ENCODE measurements at places on chromosomes 5 and 9. TPM values are rescaled to one million over a fixed set of nuclear protein-coding genes. Genes with fewer than 3 reads are reported as not detected.
A peak's percentile ranks its signal among the peaks of the same experiment; 100 is the strongest.

DNA sequence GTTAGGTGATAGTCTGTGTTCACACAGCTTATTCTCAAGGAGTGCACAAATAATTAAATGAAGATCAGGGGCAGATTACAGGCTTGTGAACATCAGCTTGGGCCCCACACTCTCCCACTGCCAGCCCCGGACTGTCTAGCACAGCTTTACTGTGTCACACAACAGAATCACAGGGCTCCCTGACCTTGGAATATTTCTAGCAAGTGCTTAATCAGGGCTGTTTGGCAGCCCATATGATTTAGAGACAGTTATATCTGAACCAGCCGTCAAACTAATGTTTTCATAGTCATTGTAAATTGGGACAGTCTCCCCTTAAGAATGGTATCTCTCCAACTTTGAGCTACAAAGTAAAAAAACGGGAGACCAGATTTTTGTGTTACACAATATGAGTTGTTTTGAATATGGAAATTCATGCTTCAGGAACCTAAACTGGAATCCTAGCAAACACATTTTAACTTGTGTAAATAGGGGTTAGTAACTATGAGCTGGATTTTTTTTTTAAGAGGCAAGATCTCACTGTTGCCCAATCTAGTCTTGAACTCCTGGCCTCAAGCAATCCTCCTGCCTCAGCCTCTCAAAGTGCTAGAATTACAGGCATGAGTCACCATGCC is 517.6 kb downstream of the BNC2 start:
- no peak for DNase-seq

- no peak for DNase-seq
These were observed 884.7 kb upstream of the ARRDC3 start for GRCh38 chr5:92267830-92268229.

TPRN gene
- total RNA-seq = 29.3 TPM

GRCh38 chr9:4614627-4615026 is 47.5 kb upstream of the PLPP6 start:
- no peak for DNase-seq

ADCY2 gene
- 74.9 TPM for total RNA-seq

WHRN gene
- 8.9 TPM for total RNA-seq

CAPSL gene
- total RNA-seq = not detected

DPM2 gene
- 29.0 TPM for total RNA-seq

- no peak for DNase-seq
These were observed 28.8 kb downstream of the PPP2R2B start for GRCh38 chr5:146849694-146850303.

PCDHB11 gene
- total RNA-seq = 1.3 TPM

DNA sequence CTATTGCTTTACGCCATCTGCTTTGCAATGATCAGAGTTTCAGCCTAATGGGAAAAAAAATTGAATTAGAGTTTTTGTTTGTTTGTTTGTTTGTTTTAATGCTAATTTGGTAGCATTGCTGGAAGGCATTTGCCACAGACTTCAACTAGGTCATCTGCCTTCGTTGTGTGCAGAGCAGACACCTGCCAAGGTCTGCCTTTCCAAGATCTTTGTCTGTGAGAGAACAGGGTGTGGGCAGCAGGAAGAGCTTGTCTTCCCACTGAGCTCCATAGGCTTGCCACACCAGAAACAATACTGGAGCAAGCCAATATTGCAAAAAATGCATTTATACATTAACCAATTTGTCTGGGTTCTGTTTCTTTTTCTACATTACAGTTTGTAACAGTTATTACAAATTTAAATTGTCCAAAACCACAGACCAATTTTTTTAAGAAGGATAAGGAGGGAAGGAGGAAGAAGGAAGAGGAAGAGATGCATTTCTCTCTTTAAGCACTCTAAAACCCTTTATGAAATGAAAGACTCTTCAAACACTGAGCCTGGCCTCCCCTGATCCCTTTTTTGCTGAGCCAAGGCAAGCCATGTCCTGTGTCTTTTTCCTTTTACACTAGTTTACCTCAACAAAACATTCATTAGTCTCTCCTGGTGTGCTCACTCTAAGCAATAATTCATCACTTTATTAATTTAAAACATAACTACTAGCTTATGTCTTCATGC is 210.5 kb downstream of the SNX18 start:
- no peak for DNase-seq

PCDHGA4 gene
- total RNA-seq = 7.2 TPM

GRCh38 chr5:150376799-150377771 is 19.6 kb downstream of the TCOF1 start:
- DNase-seq = no peak

- no peak for DNase-seq
These were observed 65.8 kb downstream of the MCCC2 start for GRCh38 chr5:71652803-71653543.

DNA sequence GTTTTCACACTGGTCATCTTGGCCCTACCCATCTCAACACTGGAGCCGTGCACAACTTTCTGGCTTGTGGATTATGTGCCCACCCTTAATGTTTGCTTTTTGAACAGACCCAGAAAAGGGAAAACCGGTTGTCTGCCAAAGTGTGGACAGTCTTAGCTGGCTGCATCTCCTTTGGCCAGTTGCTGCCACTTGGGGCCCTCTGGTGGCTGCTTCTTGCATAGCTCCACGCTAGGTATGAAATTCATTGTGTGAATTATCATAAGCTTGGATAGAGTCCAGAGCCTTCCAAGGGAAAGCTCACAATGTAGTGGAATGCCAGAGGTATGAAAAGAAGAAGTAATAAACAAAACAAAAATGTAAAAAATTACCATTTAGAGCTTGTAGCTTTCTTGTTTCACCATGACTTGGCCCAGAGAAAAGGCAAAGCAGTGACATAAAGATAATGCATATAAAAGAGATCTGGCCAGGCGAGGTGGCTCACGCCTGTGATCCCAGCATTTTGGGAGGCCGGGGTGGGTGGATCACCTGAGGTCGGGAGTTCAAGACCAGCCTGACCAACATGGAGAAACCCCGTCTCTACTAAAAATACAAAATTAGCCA is 12.5 kb upstream of the SLC36A3 start:
- peak; percentile 81 for DNase-seq

SLC34A3 gene
- total RNA-seq = not detected

DNA sequence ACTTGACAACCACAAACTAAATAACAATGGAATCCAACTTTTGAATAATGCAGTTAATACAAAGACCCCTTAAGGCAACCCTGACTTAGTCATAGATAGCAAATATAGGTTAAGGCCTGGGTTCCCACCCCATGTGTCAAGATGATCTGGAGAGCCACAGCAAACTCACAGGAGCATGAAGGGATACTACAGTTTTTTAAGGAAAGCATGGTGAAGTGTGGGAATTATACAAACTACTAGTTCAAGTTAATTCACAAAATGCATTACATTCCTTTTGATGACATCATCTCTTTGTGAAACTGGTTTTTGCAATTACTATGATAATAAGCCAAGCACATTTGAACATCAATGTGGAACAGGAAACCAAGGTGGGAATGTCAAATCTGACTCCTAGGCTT is 50.6 kb downstream of the LHFPL2 start:
- DNase-seq = no peak

DNA sequence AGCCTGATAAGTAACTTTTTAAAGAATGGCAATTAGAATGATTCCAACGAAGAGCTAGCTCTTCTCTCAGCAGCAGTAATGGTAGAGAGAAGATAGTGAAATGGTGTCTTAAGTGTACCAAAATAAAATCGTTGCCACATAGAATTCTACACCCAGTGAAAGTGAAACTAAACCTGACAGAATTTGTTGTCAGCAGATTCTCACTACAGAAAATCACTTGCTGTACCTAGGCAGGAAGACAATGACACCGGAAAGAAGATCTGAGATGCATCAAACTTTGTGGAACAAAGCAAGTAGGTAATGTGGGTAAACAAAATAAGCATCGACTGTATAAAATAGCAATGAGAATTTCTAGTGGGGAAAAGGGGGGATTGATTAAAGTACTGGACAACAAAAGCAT is 20.7 kb upstream of the EBF1 start:
- DNase-seq = no peak

TMEM215 gene
- total RNA-seq = 1.2 TPM

DNA sequence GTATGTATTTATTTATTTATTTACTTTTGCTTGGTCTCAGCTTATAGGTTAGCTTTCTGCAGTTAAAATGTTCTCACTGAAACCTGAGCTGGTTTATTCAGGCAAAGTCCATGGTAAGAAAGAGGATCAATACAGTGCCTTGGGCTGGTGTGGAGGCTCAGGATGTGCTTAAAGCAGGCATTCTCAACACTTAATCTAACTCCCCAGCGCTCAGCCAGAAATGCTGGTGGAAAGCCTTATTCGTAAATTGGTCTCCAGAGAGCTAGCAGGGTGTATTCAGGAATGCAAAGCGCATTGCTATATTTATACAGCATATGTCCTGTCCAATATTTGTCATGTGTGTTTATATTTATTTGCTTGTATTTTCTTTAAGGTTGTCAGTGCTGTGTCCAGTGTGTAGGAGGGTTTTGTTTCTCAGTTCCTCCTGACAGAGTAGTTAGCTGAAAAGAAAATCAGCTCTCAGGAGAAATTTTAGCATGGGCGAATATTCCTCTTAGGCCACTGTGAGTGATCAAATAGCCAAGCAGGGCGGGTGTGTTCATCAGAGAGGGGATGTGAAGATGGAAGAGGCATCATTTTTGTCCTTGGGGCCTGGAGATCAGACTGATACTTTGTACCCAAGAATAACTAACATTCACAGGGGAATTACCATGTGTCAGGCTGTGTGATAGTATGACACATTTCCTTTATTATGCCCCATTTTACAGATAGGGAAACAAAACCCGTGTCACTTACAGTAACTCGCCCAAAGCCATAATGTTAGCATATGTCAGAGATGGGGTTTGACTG is 65.8 kb downstream of the DOCK2 start:
- no peak for DNase-seq

DNA sequence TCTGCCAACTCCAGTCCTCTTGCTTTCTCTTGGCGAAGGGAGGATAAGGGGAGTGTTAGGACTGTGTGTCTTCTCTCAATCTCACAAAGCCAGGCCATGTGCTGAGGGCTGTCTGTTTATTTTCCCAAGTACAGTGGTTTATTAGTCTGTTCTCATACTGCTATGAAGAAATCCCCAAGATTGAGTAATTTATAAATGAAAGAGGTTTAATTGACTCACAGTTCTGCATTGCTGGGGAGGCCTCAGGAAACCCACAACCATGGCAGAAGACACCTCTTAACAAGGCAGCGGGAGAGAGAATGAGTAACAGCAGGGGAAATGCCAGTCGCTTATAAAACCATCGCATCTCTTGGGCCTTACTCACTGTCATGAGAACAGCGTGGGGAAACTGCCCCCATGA is 36.2 kb upstream of the CKS2 start:
- no peak for DNase-seq

AQP7 gene
- total RNA-seq = not detected

CD14 gene
- total RNA-seq = not detected

WNK2 gene
- 102 TPM for total RNA-seq

GRCh38 chr5:72883850-72884249 is 67.4 kb downstream of the TNPO1 start:
- no peak for DNase-seq

DNA sequence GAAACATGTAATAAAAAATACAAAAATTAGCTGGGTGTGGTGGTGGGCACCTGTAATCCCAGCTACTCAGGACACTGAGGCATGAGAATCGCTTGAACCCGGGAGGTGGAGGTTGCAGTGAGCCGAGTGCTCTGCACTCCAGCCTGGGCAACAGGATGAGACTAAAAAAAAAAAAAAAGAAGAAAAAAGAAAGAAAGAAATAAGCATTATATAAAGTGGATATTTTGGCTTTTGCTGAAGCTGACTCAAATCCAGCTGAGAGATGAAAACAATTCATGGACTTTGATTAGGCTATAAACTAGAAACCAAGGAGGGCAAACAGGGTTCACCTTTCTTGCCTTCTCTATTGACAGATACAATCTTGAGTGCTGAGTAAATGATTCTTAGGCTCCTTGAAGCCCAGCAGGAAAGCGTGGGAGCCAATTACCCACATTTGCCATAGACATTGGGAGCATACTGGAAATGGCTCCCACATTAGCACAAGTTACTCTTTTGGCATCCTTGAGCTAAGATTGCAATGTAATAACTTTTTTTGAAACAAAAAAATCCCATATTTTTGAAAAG is 2.4 kb upstream of the BTF3 start:
- DNase-seq = no peak

DNA sequence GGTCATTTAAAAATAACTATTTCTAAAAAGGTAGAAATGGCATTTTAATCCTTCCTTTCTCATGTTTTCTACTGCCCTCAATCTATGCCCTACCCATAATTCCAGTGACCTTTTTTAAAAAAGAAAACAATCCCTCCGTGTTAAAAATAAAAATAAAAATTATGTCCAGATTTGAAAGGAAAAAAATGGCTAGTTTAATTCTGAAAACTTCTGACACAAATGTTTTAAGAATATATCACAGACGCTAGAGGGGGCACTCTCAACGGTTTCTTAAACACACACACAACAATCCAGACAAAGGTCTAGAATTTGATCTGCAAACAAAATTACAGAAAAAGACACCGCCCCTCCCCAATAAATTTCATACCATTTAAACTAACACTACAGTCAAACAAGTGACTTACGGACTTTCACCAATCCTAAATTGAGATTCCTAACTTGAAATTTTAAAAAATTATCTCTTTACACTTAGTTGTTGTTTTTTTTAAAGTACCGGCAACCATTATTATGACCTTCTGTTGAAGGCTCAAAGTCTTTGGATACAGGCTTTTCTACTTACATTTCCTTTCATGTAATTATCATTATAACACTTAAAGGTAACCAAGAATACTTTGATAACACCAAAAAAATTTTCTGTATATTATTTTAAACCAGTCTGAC is 38.2 kb downstream of the CLINT1 start:
- peak; percentile 75 for DNase-seq

GRCh38 chr9:77598524-77598923 is 49.6 kb downstream of the GNA14 start:
- DNase-seq = no peak

- no peak for DNase-seq
These were observed 125.3 kb upstream of the DAPK1 start for GRCh38 chr9:87372356-87372851.

BTNL3 gene
- not detected for total RNA-seq

ZSWIM6 gene
- 6.6 TPM for total RNA-seq

GRCh38 chr9:95268681-95269080 is 48.8 kb downstream of the FANCC start:
- peak; percentile 62 for DNase-seq

GRCh38 chr9:624935-625500 is 216.5 kb upstream of the DMRT1 start:
- DNase-seq = no peak

DRD1 gene
- total RNA-seq = not detected

DNA sequence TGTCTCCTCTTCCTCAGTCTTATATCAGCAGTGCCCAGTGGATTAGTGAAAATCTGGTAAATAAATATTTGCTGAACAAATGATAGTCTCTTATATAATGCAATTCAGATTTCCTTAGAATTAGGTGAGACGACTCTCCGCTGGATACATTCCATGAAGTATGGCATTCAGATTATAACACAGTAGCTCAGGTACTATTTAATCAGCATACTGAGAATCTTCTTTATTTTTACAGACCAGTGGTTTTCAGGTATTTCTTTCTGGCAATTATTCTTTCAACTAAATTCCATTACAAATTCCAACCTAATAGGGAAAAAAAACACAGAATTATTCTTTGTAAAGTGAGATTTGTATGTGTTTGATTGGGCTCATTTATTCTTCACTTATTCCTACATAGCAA is 435.5 kb downstream of the TAF11L14 start:
- no peak for DNase-seq
